ENCODE measurements at places on chromosomes 3 and 15.

DNA sequence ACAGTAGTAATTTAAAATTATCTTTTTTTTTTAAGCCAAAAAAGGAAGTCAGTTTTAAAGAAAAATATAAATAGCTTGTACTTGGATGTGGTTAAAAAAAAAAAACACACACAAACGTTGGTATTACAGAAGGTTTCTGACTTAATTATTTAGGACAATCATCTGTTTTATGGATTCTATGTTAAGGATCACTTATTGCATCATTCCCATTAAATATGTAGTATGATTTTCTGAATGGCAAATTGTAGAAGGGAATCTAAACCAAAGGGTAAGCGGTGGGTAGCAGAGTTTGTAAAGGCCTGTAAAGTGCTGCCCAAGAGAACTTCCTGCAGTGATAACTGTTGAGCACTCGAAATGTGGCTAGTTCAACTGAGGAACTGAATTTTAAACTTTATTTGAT lies 8.0 kb downstream of the SENP2 start:
- no peak for DNase-seq

GRCh38 chr3:103918336-103918735 lies 1448.4 kb upstream of the ALCAM start:
- no peak for DNase-seq

GRCh38 chr3:160720123-160720746 lies 35.8 kb upstream of the PPM1L start:
- DNase-seq = no peak

DNA sequence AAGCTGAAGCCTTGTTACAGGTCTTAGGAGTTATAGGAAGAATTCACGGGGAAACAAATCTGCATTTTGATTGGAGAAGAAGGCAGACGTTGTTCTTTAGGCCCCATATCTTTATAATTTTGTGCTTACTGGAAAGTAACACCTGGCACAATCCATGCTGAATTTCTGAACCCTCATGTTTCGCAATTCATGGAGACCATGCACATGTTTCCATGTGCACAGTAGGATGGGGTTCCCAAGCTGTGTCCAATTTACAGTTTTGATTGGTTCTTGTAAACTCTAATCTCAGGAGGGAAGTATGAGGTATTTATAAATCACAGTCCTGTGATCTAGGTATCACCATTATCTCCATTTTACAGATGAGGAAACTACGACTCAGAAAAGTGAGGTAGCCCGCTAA lies 7.8 kb upstream of the SCAANT1 start:
- DNase-seq = no peak

DNA sequence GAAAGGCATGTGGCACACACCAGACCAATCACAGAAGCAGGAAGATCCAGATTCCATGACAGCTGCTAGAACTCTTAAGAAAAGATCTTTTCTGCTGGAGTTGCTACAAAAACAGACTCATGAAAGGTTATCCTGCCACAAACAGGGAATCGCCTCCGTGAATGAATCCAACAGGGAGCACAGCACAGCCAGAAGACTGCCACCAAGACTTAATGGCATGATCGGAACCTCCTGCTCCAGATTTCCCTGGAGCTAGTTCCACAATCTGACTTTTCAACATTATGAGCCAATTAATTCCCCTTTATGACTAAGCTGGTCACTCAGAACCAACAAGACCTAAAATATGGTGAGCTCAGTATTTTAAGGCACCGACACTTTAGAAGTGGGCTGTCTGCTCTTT lies 232.5 kb downstream of the FOXP1 start:
- DNase-seq = no peak

- peak; percentile 65 for DNase-seq
Measured at GRCh38 chr3:120429921-120430361, 20.9 kb downstream of the FSTL1 start.

GRCh38 chr3:189712906-189713483 lies 81.8 kb downstream of the TP63 start:
- DNase-seq = peak; percentile 3

- no peak for DNase-seq
Measured at GRCh38 chr3:192010490-192010889, 549.5 kb downstream of the PYDC2 start.

- DNase-seq = peak; percentile 57
Measured at GRCh38 chr3:16474920-16475319, 38.6 kb downstream of the RFTN1 start.

DNA sequence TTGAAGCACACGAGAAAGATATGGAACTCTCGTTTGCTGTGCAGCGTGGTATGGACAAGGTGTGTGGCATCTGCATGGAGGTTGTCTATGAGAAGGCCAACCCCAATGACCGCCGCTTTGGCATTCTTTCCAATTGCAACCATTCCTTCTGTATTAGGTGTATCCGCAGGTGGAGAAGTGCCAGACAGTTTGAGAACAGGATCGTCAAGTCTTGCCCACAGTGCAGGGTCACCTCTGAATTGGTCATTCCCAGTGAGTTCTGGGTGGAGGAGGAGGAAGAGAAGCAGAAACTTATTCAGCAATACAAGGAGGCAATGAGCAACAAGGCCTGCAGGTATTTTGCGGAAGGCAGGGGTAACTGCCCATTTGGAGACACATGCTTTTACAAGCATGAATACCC lies 1.2 kb downstream of the MKRN3 start:
- no peak for DNase-seq

DNA sequence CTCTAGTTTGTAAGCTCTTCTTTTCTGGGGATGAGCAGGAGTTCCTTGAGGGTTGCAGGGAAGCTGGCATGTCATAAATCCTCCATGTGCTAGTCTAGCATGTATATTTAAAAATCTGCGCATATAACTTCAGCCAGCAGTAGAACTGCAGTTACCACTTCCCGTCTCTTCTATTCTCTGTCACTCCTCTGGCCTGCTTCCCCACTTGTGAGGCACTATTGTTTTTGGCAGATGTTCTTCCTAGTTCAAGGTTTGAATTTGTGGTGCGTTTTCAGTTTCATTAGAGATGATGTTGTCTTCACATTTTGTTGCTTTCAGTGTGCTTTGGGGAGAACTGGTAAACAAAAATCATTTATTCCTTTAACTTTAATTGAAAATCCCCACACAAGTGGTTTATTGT lies 169.1 kb upstream of the ZPLD1 start:
- peak; percentile 1 for DNase-seq

DNA sequence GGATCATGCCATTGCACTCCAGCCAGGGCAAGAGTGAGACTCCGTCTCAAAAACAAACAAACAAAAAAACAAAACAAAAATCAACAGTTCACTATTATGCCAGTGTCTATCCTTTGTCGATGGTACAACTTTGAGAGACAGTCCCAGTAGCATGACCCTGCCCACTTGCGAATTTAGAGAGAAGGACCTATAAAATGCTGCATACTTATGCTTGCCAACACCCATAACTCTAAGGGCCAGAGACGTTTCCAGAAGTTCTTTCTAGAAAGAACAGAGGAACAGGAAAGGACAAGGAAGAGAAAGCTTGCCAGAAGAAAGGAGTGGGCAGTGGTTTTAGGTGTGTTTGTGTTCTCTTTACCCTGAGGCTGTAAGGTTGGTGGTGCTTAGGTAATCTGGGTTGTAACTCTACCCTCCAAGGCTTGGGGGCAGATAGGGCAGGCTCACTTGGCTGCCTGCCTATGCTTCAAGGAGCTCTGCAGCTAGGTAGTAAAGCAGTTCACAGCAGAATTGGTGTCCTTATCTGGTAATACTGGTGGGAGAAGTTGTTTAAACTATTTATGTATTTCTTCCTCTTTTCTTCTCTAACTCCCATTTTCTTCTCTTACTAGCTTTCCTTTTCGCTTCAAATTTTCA lies 50.6 kb upstream of the SPPL2A start:
- no peak for DNase-seq

- DNase-seq = no peak
Measured at GRCh38 chr15:91308855-91309254, 208.8 kb downstream of the SV2B start.

DNA sequence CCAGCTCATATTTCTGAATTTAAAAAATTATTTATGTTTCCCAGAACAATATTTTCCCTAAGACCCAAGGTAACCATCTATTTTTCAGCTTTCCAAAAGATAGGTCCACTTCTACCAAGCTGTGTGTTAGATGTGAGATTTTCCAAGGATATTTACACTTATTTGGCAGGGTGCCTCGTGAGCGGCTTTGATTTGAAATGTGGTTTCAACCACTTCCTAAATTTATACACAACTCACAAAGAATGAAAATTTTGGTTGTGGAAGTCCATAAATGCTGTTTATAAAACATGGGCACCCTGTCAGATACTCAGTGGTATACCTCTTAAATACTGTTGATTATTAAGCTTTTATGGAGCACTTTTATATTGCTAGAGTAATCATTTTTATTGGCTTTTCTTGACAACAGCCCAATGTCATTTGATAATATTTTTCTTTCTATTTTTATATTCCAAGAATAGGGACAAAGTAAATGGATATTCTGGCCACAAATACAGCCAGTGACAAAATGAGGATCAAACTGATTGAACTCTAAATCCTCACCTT lies 57.6 kb downstream of the GAP43 start:
- DNase-seq = peak; percentile 64

DNA sequence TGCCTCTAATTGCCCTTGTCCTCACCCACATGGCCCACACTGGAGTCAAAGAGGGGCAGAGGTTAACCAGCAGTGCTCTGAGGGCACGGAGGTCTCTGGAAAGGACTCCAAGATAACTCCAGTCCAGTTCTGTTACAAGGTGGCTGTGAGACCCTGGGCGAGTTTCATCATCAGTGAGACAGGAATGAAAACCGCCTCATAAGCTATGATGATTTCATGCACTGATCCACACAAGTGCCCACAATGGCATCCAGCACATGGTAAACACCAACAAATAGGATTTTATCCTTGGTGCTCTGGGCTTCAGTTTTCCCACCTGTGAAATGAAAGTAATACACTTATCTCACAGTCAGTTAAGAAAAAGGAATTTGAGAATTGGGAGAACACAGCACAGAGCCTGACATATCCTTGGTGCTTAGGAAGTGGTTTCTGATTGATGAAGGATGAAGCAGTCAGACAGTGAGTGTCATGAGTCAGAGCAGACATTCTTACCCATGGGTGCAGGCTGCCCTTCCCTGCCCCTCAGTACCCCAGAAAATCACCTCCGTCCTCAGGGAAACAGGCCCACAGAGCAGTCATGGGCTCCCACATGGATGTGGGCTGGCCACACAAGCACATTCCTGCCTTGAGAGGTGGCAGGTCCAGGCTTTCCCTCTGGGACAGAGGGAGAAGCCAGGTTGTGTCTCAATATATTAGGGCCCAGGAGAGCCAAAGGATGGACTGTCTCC lies 48.4 kb downstream of the DAPK2 start:
- DNase-seq = no peak

DNA sequence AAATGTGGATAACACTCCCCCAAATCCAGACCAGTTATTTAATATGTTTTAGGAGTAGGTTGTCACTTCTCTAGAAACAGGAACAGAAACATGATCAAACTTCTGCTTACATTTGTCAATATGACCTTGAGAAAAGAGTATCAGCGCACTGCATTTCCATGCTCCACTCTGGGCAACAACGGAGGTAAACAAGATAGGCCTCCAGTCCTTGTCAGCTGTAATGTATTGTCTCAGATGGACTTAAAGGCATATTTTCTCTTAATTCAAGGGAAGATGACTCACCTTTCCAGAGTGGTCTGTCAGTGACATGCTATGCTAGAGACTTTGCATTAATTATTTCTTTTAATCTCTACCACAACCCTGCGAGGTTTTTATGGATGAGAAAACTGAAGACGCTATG lies 51.6 kb upstream of the TCF12 start:
- DNase-seq = no peak

GRCh38 chr3:17845026-17845812 lies 102.8 kb upstream of the TBC1D5 start:
- DNase-seq = no peak

DNA sequence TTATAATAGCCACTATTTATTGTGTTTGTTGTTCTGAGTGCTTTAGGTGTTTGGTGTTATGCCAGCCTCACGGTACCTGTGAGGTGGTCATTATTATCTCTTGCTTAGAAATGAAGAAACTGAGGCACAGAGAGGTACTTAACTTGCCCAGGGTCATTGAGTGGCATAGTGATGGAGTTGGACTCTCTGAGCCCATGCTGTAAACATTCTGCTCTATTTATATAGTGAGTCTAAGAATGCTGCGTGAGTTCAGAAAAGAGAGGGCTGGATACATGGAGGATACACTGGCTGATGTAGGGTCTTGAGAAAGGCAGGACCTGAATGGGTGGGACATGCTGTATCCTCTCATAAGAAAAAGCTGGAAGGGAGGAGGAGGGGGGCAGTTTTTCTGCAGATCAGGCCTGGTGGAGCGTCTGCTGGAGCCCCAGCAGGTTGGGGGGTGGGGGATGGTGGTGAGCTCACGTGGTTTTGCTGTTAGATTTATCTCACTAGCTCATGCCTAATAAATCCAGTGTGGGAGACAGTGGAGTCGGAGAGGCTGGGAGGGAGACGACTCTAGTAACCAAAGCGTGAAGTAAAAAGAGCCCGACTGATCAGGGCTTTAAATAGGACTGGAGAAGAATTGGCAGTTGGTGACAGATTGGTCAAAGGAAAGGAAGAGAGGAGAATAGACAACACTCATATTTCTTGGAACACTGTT lies 16.0 kb downstream of the MED12L start:
- no peak for DNase-seq

- no peak for DNase-seq
Measured at GRCh38 chr3:50612234-50612882, 784 bp upstream of the CISH start.

- no peak for DNase-seq
Measured at GRCh38 chr3:49427586-49427985, 1.5 kb downstream of the NICN1 start.

- DNase-seq = peak; percentile 36
Measured at GRCh38 chr3:195859061-195859845, 47.5 kb upstream of the MUC4 start.

- DNase-seq = peak; percentile 61
Measured at GRCh38 chr15:49045751-49046219, 461 bp downstream of the SECISBP2L start.

GRCh38 chr3:115635406-115635805 lies 12.1 kb downstream of the GAP43 start:
- DNase-seq = no peak

- DNase-seq = no peak
Measured at GRCh38 chr3:14795996-14796395, 22.8 kb upstream of the FGD5 start.

GRCh38 chr15:45371546-45371945 lies 6.8 kb downstream of the GATM start:
- no peak for DNase-seq

DNA sequence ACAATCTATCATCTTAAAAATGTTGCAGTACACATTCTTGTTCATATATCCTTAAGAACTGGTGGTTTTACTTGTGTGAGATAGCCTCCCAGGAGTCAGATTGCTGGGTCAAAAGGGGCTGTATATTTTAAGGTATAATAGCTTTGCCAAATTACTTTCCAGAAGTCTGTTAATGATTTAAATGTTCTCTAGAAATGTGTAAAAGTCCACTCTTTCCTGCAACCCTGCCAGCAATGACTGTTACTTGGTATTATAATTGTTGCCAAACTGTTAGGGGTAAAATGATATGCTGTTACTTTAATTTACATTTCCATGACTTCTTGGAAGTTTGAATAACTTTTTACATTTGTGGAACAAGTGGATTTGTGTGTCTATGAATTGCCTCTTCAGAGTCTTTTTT lies 170.8 kb downstream of the SLC9A9 start:
- no peak for DNase-seq

- DNase-seq = no peak
Measured at GRCh38 chr3:47473391-47473790, 2.4 kb downstream of the SCAP start.
